ENCODE measurements at places on chromosomes 2 and 18.
A peak's percentile ranks its signal among the peaks of the same experiment; 100 is the strongest.

GRCh38 chr2:23589220-23589647 is 204.3 kb downstream of the KLHL29 start:
- no peak for DNase-seq

- no peak for DNase-seq
Observed at GRCh38 chr18:48441405-48441881, 32.3 kb upstream of the ZBTB7C start.

- no peak for DNase-seq
Observed at GRCh38 chr2:194252127-194252526, 1404.9 kb upstream of the SLC39A10 start.

- DNase-seq = no peak
Observed at GRCh38 chr2:239731422-239731821, 293.7 kb downstream of the NDUFA10 start.

DNA sequence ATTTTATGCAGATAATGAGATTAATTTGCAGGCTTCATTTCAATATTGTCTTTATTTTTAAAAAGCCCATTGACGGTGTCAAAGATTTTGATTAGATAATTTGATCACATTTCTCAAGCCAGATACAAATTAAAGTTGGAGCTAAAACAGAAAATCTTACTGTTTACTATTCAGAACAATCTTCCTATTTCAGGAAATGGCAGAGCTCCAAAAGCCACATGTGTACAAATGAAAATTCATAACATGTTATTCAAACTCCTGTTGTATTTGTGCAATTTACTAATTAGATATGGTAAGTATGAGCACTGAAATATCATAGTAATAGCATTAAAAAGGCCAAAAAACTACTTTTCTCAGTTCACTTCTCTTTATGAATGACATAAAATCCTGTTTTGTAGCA is 682.9 kb downstream of the KCNJ3 start:
- DNase-seq = no peak

DNA sequence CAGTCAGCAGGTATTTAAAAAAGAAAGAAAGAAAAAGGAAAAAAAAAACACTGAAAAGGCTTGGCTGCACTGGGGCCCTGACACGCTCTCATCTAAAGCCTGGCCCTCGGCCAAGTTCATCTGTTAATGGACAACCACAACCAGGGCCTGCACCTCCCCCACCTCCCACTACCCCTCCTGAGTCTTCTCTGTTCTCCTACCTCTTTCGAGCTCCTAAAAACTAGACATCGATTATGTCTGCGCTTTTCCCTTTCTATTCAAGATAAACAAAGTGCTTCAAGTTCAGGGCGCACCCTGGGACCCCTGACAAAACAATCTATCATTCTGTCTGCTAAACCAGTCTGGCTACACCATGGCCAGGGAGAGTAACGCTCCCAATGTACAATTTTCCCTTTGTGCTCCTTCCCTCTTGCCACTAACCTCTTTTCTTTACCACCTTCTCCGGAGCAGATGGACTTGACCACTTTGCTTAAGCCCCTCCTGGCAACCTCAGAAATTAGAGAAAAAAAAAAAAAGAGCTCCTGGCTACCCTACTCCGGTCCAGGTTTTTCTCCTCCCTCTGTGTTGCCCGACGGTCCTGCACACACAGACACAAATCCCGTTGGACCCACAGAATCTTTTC is 22.7 kb downstream of the BCL11A start:
- no peak for DNase-seq

- no peak for DNase-seq
Observed at GRCh38 chr2:128405981-128406613, 87.4 kb upstream of the HS6ST1 start.

DNA sequence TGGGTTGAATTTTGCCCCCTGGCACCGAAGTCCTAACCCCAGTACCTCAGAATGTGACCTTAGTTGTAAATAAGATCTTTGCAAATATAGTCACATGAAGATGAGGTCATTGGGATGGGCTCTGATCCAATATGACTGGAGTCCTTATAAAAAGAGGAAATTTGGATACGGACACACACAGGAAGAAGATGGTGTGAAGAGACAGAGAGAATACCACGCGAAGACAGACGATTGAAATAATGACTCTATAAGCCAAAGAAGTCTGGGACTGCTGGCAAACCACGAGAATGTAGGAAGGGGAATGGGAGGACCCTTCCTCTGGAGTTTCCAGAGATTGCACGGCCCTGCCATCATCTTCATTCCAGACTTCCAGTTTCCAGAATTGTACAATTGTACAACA is 98.6 kb downstream of the CPO start:
- no peak for DNase-seq

- no peak for DNase-seq
Observed at GRCh38 chr2:129641371-129641770, 338.1 kb upstream of the RAB6C start.

DNA sequence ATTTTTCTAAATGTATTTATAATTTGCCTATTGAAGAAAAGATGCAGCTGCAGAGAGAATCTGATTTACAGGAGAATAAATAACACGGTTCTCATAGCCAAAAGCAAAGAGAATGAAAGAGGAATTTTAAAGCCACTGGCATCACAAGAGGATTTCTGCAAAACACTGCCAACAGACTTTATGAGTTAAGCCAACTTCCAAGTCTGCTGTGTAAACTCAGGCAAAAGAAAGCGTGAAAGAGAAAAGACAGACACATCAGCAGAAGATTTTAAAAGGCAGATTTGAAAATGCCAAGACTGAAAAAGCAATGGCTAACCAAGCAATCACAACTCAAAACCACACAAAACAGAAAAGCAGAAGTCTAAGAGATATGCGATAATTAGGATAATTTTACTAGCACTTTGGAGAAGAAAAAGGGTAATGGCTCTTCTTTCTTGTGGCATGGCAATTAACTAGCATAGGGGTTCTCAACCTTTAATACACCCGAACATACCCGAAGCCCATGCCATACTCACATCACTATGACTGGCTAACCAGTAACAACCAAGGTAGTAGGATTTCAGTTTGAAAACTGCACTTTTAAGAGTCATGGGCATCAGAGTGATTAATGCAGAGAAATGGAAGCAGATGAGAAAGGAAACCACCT is 4.9 kb downstream of the DARS1 start:
- DNase-seq = no peak

DNA sequence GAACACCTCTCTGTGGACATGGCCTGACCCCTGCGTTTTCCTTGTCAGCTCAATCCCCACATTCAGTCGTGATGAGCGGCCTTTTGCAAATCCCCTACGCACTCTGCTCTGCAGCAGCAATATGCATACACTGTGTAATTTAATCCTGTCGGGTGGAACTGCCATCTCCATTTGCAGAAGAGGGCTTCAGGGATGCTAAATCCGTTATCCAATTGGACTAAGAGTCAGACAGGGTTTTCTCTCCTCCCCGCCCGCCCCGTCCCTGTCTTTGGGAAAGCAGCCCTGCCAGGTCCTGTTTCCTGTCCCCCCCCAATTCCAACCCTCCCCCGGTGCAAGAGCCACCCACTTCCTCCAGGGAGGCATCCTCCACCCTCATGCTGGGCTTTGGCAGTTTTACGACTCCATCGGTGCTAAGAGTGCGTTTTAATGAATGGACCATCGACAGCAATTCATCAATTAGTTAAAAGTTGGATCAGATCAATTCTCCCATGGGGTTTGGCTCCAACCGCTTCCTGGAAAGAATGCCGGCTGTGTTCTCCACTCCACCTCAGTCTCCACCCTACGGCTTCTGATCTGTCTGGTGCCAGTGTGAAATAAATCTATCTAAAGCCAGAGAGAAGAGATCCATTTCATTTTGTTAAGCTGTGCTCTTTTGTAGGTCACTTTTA is 53.5 kb upstream of the ASAP2 start:
- no peak for DNase-seq

GRCh38 chr18:57984490-57985115 is 59.4 kb upstream of the NEDD4L start:
- DNase-seq = no peak

DNA sequence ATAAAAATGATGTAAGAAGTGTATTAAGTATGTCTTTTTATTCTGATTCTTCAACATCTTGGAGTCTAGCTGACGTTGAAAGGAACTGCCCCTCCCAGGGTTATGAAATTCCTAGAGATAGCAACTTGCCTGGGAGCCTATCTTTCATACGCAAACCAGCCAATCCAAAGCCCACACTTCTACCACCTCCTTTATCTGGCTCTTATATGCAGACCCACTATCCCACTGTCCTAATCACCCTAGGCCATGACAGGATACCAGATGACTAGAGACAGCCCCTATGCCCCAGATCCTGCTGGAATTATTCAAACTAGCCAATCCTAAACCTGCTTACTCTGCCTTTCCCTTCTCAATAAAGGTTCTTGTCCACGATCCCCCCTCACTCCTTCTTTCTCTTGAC is 11.8 kb upstream of the CDC42EP3 start:
- no peak for DNase-seq

DNA sequence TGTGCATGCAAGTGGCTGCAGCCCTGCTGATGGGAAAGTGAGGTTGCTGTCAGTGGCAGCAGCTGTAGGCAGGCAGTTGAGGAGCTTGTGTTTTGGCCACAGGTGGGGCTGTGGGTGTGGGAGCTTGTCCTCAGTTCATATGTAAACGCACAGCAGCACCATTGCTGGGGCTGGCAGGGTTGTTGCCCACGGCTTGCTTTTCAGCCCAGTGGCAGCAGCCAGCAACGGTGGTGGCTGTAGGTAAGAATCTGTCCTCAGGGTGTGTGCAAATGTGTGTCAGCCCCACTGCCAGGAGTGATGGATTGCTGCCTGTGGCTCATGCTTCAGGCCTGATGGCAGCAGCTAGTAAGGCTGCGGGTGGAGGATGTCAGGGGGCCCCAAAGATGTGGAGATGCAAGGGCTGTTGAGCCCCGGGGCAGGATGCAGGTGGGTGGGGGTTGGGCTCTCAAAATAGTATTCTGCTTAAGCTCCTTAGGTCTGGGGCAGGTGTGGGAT is 141.3 kb upstream of the THUMPD2 start:
- DNase-seq = peak; percentile 32

GRCh38 chr2:47187069-47187468 is 32.0 kb upstream of the STPG4 start:
- no peak for DNase-seq

DNA sequence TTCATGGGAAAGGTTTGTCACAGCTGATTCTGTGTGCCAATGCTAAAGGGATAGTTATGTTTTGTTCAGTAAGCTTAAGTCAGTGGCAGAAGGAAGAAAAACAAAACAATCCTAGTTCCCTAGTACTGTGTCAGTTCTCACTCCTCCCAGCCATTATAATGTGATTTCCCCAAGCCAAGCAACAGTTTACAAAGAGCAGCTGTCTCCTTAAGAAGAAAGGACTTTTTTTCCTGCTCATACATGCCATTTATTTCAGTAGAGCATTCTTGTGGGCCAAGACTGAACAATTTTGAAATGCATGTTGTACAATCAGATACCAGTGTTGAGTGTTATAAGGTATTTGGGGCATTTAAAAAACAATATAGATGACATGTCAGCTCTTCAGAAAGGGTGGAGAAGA is 52.1 kb downstream of the NEMP2 start:
- no peak for DNase-seq

DNA sequence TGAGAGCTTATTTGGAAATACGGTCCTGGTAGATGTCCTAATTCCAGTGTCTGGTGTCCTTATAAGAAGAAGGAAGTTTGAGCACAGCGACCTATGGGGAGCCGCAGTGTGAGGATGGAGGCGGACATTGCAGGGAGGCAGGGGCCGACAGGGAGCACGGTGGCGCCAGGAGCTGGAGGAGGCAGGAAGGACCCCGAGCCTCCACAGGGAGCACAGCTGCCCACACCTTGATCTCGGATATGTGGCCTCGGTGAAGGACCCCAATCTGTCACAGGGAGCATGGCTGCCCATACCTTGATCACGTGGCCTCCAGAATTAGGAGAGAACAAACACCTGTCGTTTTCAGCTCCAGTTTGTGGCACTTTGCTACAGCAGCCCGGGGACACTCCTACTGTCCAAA is 461.6 kb upstream of the SALL3 start:
- no peak for DNase-seq

DNA sequence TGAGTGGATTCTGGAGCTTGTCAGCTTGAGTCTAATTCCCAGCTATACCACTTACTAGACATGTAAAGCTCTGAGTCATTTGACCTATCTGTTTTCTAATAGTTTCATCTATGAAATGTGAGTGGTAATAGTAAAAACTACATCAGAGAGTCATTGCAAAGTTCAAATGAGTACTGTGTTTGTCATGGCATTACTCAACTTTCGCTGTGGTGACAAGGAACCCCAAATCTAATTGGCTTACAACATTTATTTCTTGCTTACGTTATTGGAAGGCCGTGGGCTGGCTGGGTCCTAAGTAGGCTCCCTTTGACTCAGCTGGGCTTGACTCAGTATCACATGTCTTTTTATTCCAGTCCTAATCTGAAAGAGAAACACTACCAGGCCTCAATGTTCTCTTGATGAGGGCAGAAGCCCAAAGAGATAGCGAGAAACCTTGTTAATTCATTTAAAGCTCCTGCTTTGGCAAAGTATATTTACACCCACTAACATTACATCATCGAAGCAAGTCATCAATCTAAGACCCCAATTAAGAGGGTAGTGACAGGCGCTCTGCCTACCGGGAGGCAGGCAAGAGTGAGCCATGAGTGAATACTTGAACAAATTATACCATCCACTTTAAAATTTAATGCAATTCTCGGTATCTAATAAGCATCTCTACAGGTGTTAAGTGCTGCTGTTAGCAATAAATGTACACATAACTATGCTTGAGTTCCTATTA is 431.8 kb upstream of the SPHKAP start:
- no peak for DNase-seq

GRCh38 chr2:127045792-127046501 is 61.0 kb downstream of the BIN1 start:
- DNase-seq = peak; percentile 12

DNA sequence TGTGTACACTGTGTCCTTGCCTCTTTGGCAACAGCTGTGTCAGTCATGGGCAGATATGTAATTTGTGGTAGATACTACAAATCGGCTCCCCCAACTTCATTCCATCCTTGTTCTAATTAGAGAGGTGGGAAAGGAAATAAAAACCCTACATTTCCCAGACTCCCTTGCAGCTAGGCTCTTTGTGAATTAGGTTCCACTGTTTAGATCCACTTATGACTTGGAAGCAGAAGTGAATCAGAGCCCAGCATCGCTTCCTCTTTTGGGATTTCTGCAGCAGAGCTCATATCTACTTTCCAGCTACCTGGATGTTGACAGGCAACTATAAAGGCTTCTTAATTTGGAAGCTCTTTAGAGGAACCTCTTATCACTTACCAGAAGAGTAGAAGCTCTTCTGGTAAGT is 34.1 kb upstream of the NARS1 start:
- DNase-seq = no peak

Data from stimulated activated CD8-positive, alpha-beta memory T cell treated with anti-CD3 and anti-CD28 coated beads, Interleukin-4, amount 100 ng/mL, for 48 hours (primary cell).